ENCODE measurements at places on chromosomes 12 and 14. TPM values are rescaled to one million over a fixed set of nuclear protein-coding genes. Genes with fewer than 3 reads are reported as not detected.

DNA sequence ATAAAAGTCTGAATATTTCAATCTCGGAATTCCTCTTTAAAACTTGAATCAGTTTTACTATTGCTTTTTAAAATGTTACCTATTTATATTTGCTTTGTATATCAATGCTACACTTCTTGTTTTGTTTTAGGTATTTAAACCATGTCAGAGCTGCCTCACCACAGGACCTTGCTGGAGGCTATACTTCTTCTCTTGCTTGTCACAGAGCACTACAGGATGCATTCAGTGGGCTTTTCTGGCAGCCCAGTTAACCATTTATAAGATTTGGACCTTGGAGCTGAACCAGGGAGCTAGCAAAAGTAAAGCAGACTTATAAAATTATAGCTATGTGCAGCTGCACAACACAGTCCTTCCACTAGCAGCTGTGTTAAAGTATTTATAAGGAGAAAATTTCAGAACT lies 12.8 kb downstream of the TRMT5 start:
- no peak for DNase-seq

- no peak for DNase-seq
Measured at GRCh38 chr12:615620-616019, 47.6 kb downstream of the NINJ2 start.

DNA sequence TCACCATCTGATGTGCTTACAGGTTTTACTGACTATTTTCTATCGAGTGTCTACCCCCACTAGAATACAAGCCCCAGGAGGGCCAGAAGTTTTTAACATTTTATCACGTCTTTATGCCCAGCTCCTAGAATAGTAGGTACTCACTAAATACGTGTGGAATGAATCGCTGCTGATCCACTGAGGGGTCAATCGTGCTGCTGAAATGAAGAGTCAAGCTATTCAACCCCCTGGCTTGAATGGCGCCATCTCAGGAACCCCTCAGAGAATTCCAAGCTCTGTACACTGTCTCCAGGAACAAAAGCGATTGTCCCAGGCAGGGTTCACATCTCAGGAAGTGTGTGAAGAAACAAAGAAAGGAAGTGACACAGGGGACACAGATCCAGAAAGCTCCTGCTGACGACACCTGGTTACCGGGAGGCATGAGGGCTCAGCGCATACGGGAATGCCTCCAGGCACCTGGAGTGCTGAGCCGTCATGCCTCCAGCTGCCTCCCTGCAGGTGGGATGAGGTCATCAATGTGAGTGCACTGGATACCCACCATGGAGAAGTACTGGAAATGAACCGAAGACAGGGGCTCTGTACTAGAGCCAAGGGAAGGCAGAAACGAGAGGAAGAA lies 45.6 kb downstream of the PITPNM2 start:
- DNase-seq, result no peak

- DNase-seq, result no peak
Measured at GRCh38 chr12:6641131-6641530, 5.4 kb upstream of the LPAR5 start.

GRCh38 chr12:76533331-76533730 lies 26.2 kb downstream of the OSBPL8 start:
- DNase-seq, result no peak

- no peak for DNase-seq
Measured at GRCh38 chr14:88829188-88829587, 4.7 kb downstream of the TTC8 start.

- no peak for DNase-seq
Measured at GRCh38 chr14:88470542-88471440, 84.0 kb downstream of the PTPN21 start.

DNA sequence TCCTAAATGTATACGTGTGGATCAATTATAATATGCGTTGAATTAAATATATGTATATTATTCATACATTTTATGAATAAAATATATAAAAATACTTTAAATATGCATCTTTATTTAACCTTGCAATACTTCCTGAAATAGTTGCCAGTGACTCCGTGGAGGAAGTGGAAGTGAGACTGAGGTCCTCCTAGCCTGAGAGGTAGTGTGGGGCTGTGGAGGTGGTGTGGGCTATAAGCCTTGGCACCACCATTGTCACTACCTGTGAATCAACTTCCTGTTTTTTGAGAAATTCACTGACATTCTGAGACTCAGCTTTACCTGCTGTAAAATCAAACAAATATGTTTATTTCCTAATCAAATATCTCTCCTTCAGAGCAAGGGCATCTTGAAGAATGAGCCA lies 514.2 kb downstream of the VRK1 start:
- no peak for DNase-seq

DNA sequence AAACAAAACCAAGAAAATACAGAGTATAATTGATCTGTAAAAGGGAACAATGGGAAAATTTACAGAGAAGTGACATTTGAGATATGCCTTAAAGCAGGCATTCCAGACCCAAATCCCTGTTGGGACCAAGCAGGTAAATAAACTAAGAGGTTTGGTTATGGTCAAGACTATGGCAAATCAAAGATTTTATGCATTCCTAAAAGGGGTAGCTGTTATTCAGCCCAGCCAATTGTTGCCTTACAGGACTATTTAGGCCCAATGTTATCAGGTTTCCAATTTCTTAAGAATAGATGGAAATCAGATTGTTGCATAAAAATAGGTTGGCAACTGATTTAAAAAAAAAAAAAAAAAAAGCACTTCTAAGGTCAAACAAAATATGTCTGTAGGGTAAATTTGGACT lies 5.3 kb downstream of the DNAI7 start:
- no peak for DNase-seq

- peak; percentile 71 for DNase-seq
Measured at GRCh38 chr14:69152181-69152901, 578 bp downstream of the DCAF5 start.

- no peak for DNase-seq
Measured at GRCh38 chr12:84336231-84336630, 576.4 kb downstream of the SLC6A15 start.

DNA sequence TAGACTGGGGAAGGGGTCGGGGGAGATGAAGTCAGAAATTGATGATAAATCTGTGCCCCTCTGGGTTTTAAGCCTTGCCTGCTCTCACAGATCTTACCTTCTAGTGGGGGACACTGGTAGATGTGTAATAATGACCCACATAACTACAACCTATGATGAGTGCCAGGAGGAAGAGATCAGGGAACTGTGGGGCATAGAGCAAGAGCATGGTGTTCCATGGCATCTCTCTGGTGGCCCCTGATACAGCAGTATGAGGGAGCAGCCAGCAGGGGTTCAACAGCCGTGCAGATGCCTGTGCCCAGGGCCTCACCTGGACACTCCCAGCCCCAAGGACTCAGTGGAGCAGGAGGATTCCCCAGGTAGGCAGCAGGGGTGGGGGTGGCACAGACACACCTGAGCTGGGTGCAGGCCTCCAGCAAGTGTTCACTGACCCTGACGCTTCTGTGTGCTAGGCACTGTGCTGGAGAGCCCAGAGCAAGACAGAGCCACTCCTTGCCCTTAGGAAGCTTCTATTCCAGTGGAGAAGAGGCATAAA lies 5.0 kb downstream of the ACACB start:
- DNase-seq, result no peak

- DNase-seq, result no peak
Measured at GRCh38 chr14:76812093-76812421, 625 bp downstream of the ANGEL1 start.

- DNase-seq, result no peak
Measured at GRCh38 chr14:99699861-99700260, 15.8 kb downstream of the CYP46A1 start.

The ACOT6 gene
- not detected for total RNA-seq

The OLR1 gene
- total RNA-seq, result not detected

The PPP1R36 gene
- 0.21 TPM for total RNA-seq

The HNF1A gene
- total RNA-seq, result not detected

The CATSPERB gene
- 0.92 TPM for total RNA-seq

The RND1 gene
- total RNA-seq, result 1.4 TPM

Measured in activated CD8-positive, alpha-beta T cell treated with anti-CD3 and anti-CD28 coated beads, Interleukin-2, amount 10 ng/mL, durations not matched to agents 7 days and 5 days (primary cell).